ENCODE measurements at places on chromosomes 3 and 15.

DNA sequence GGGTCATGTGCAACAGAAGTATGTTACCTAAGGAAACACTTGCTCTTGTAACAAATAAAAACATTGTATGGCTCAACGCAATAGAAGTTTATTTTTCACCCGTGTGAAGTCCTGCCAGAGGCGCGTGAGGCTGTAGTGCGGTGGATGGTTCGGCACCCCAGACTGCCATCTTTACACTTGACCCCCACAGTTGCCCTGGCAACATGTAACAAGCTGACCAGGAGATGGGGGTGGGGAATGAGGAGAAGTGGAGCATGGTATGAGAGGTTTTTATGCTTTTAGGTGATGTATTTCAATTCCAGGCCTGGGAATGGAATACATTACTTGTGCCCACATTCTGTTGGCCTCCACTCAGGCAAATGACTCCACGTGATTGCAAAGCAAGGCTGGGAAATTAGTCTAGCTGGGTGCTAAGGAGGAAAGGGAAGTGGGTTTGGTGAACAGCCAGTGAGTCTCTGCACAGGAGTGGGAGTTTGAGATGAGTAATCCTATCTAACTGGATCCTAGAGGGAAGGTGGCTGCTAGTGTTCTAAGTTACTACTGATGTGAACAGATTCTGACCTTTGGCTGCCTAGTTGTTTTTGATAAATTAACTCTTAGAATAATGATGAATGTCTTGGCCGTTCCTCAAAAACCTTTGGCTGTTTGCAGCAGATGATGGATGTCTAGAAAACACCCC, 33.8 kb upstream of the GREM1 start:
- DNase-seq: no peak

DNA sequence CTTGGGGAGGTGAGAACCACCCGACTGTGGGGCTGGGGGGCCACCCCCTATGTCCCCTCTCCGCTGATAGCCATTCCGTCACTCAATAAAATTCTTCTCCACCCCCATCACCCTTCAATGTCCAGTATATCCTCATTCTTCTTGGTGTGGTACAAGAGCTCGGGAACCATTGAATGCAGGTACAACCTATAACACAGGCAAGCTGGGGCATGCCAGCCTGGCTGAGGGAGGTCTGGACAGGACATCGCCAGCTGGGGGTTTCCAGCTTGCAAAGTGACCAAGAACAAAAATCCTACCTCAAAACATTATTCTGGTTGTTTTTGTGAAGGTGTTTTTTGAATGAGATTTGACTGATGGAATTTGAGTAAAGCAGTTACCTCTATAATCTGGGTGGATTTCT, 19.6 kb upstream of the BDH1 start:
- no peak for DNase-seq

GRCh38 chr3:23459889-23460546, 256.9 kb downstream of the UBE2E2 start:
- DNase-seq: no peak

- DNase-seq: no peak
These were observed 5.1 kb downstream of the ZDHHC23 start for GRCh38 chr3:113952921-113953320.

GRCh38 chr3:46835054-46835453, 28.2 kb downstream of the MYL3 start:
- no peak for DNase-seq

DNA sequence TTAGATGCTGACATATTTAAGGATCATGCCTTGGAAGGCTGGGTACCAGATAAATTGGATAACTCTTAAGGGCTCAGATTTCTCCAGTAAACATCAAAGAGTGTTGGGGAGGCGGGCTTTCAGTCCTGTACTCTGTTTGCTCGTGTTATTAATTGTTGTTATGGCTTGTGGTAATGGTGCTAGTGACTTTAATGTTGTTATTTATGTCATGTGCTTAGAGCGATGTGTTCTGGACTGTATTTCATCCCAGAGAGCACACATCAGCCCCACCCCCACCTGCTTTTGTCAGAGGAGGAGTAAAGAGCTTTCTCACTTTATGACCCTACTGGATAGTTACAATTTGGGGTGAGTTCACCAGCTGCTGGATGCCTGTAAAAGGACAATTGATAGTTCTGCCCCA, 386.3 kb downstream of the EPHB1 start:
- no peak for DNase-seq

GRCh38 chr15:83717010-83717409, 63.1 kb downstream of the ADAMTSL3 start:
- no peak for DNase-seq

- DNase-seq: no peak
These were observed 1.3 kb upstream of the CTNNB1 start for GRCh38 chr3:41198046-41198445.

GRCh38 chr15:101258238-101259144, 6.6 kb upstream of the CHSY1 start:
- peak; percentile 36 for DNase-seq

All from T-cell (primary cell).